Activated T-cell treated with anti-CD3 and anti-CD28 coated beads, Interleukin-2, amount 50 U/mL, for 4 hours (primary cell): ENCODE measurements at places on chromosomes 5 and 9.

DNA sequence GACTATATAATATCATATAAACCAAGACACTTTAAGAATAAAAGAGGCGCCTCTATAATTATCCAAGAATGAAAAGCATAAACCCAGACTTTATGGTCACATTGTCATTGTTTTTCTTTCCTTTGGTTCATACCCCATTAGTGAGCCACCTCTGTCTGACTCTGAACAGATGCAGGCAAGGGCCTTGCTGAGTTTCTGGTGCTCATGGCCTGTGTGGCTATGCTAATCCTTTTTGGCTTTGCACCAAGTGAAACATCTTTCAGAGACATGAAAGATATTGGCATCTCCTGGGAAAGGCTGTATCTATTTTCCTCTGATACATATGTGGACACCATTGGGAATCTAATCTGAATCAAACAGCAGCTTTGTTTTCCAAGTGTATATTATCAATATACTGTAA is 222.5 kb downstream of the CHSY3 start:
- DNase-seq, result no peak

DNA sequence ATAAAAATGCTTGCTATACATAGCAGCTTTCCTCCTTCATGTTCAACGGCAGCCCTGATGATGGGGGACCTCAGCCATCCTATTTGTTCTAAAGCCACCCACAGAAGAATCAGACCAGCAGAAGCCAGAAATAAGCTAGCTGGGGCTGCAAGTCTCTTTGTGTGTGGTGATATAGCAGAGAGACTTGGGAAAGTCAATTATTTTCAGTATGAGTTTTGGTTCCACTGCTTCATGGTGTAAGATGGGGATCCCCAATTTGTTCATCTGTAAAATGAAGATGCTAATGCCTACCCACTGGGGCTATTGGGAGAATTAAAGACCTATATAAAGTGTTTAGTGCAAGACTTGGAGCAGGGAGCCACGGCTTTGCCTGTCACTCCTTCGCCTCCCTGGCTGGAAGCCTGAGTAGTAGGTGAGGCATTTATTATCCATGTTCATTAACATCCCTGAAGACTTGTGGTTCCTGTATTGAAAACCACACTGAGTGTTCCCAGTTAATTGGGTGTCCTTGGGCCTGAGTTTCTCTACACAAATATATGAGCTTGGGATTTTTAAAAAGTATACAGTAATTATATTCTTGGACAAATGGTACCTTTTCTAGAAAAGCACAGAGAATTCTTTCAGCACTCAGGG is 210.1 kb upstream of the SLC24A2 start:
- DNase-seq, result no peak

GRCh38 chr5:149221326-149221725 is 50.3 kb upstream of the AFAP1L1 start:
- no peak for DNase-seq

DNA sequence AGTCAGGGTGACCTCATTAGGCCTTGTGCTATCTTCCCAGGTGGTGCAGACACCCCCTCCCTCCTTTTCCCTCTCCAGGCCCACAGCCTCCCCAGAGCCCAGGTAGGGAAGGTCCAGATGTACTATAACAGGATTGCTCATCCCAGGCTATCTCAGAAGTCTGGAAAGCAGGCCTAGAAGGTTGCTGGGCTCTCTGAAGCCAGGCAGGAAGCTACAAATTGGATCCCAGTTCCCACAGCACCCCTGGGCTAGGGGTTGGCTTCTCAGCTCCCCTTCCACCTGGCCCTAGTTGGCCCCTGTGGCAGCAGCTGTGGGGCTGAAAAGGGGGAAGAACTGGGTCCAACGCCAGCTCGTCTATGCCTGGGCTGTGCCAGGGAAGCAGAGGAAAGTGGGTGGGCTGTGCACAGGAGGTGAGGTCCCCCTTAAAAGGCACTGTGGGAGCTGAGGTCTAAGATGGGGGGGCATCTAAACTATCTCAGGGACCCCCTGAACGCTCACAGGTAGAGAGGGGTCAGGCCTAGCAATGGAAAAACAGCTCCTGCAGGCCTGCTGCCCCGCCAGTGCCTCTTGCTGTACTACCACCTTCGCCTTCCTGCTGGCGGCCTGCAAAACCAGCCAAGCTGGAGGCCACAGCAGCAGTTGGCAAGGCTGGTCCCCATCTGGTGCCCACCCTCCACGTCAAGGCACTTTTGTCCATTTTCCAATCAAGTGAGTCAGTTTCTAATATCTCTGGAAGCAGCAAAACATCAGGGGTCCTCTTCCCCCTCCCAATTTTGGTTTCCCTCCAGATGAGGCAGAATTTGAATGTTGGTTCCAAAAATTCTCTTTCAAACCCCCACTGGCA is 13.3 kb upstream of the PSMD5 start:
- DNase-seq, result no peak

GRCh38 chr5:2031581-2031980 is 148.9 kb upstream of the IRX4 start:
- no peak for DNase-seq

DNA sequence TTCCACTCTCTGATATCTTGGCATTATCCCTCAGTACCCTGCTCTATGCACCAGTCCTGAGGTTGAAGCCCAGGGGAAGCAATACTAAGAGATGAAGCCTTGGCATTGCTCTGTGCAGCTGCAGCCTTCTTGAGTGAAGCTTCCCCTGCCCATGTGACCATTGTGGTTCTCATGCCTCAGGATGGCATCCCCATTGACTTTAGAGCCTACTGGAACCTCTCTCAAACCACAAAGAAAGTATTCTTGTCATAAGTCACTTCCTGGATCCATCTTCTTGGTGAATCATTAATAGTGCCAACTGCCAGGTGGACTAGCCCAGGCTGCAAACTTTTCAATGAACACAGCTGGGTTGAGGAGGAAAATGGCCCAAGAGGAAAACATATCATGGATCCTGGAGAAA is 283.9 kb upstream of the RFX3 start:
- no peak for DNase-seq

GRCh38 chr5:178527458-178528307 is 62.5 kb downstream of the COL23A1 start:
- no peak for DNase-seq

- no peak for DNase-seq
Observed at GRCh38 chr5:80093796-80094195, 58.6 kb downstream of the THBS4 start.

GRCh38 chr9:29968831-29969230 is 2395.6 kb upstream of the C9orf72 start:
- no peak for DNase-seq

GRCh38 chr5:132770476-132771159 is 6.4 kb downstream of the SEPTIN8 start:
- DNase-seq, result no peak

- no peak for DNase-seq
Observed at GRCh38 chr5:68954618-68954910, 139.2 kb upstream of the SLC30A5 start.

GRCh38 chr9:129336601-129337331 is 158.7 kb upstream of the IER5L start:
- DNase-seq, result peak; percentile 14

DNA sequence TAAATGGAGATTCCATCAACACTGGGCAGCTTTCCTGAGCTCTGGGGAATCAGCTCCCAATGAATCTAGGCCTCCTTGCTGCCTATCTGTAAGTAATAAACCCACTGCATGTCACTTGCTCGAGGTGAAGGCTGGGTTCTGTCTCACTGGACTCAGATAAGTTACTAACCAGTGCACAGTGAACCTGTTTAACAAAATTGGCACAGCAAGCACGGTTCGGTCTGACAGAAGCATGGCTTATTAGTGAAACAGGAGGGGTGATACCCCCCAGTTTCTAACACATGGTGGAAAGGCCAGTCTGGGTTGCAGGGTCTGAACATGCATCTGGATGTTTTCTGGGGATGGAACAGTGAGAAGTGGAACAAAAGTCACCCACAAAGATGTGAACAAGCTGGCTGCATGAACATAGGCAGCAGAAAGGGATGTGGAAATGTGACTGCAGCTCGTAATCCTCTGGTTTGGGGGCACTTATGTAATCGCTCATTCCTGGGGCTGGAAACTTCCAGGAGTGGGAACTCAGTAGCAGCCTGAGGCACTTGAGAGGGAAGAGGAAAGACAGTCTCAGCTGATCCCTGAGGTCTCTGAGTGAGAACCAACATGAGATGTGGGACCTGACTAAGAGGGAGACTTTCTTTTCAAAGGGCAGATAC is 37.7 kb downstream of the UGT3A2 start:
- no peak for DNase-seq

GRCh38 chr5:171226864-171227263 is 82.2 kb upstream of the TLX3 start:
- no peak for DNase-seq

GRCh38 chr5:101843055-101843454 is 453.0 kb downstream of the SLCO4C1 start:
- DNase-seq, result no peak

DNA sequence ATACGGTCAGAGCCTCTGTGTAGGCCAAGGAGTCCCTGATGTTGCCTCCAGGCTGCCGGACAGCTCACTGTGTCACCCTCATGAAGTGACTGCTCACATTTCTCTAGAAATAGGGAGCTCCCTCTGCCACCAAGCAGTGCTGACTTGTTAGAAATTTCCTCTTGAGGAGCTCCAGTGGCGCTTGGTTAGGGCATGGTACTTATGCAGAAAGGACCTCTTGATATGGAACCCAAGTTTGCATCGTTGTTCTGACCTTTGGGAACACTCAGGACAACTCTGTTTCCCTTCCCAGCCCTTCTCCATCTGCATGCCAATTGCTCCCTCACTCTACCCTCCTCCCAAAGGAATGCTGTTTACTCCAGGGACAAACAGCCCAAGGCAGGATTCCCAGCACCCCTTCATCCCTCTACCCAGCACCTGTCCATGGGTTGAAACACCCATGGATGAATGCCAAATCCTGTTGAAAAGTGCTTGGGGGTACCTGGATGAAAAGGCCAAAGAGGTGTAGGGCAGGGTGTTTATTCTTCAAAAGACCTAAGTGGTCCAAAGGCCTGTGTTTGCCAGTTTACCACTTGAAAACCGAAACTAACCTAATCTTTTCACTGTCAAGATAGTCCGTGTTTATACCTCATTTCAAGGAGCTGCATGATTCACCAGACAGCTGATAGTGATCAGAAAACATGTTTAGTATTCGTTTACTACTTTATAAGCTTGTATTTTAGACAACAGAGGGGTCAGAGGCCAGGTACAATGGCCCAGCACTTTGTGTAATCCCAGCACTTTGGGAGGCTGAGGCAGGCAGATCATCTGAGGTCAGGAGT is 51.1 kb downstream of the KLF4 start:
- DNase-seq, result no peak

DNA sequence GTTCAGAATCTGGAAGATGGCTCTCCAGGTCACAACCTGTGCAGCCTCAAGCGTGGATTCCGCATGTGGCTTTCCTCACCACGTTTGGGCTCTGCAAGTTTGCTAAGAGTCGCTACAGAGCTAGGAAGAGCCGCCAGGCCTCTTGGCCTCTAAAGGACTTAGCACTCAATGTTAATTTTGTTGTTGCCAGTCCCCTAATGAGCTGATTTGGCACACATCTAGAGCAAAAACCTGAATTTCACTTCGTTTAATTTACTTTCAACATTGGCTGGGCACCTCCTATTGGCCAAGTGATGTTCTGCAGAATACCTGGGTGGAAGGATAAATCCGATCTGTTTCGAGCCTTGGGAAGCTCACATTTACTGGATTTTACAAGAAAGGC is 65.8 kb upstream of the UNC5A start:
- DNase-seq, result no peak

GRCh38 chr9:122309861-122310260 is 45.2 kb downstream of the MRRF start:
- DNase-seq, result no peak

DNA sequence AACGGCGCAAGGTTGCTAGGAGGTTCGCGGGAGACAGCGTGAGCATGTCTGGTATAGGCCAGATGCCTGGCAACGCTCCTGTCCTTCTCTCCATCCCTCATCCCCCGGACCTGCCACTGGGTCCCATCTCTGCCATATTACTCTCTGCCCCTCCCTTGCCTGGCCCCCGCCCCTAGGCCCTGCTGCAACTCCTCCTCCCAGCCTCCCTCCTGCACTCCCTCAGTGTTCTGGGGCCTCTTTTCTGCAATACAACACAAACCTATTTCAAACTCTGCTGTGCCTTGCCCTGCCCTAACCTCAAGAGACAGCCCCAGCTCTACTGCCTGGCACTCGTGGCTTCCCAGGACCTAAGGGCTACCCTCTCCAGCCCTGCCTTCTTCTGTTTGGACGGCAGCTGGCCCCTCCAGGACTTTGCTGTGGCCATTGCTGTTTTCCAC is 8.9 kb upstream of the DBN1 start:
- DNase-seq, result no peak

DNA sequence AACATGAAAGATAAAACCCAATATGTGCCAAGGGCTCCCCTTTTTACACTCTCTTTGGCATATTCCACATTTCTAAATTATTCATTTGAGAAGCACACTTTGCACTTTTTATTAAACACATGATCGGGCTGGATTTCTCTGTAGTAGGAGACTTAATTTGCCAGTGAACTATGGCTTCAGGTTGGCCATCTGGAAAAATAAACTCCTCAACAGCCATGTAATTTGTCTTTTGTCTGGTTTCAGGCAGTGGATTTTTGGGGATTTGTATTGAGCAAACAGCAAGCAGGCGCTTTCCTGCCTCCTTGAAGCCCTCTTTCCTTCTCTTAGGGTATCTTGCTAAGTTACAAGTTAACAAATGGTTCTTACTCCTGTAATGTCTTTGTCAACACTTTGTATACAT is 73.0 kb upstream of the DMRTA1 start:
- no peak for DNase-seq

DNA sequence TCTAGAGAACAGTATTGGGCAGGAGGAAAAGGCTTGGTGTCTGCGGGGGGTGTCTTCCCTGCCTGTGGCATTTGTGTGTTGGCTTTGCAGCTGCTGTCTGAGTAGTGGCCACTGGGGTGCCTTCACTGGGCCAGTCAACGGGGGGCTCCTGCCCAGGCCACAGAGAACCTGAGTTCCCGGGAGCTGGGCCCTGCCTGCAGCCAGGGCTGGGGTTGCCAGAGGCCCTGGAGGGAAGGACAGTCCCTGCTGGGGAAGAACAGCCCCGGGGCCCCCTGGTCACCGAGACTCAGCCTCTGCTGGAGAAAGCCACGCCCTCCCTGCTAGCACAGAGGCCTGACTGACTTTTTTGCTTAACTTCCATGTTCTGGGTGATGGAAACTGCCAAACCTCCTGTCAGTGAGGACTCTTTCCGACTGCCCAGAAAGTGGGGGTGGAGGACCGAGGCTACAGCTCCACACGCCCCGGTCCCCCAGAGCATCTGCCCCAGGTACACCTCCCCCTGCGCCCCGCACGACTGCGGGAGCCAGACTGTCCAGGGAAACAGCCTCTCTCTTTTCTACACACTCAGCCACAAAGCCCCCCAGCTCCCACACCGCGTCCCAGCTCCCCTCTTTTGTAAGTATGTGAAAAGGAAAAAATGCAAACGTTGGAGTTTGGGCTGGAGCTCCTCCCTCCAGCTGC is 133.4 kb downstream of the DAB2IP start:
- no peak for DNase-seq

- DNase-seq, result no peak
Observed at GRCh38 chr5:33231214-33231710, 209.5 kb upstream of the TARS1 start.

DNA sequence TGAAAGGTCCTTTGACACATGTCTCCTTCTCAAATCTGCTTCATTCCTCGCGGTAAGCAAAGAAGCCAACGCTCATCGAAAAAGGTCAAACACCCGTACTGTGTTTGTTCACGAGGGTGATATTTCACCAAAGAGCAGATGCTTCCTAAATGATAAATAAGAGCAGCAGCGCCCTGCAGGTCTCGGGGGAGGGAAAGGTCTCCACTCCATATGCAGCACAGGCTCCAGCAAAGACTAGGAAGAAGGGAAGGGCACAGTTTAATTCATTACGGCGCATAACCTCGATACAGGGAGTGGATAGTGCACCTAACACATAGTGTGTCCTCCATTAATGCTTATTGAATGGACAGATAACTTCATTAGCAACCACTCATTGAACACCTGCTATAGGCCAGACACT is 593.3 kb downstream of the CDK5RAP2 start:
- no peak for DNase-seq
